ENCODE measurements at places on chromosomes 7 and 10. TPM values are rescaled to one million over a fixed set of nuclear protein-coding genes. Genes with fewer than 3 reads are reported as not detected.

SH2B2 gene
- 4.7 TPM for total RNA-seq

DDIT4 gene
- 637 TPM for total RNA-seq

RALA gene
- total RNA-seq = 27.1 TPM

WDR86 gene
- total RNA-seq = 0.17 TPM

- DNase-seq = no peak
Observed at GRCh38 chr10:26378861-26379294, 59.3 kb upstream of the APBB1IP start.

DNA sequence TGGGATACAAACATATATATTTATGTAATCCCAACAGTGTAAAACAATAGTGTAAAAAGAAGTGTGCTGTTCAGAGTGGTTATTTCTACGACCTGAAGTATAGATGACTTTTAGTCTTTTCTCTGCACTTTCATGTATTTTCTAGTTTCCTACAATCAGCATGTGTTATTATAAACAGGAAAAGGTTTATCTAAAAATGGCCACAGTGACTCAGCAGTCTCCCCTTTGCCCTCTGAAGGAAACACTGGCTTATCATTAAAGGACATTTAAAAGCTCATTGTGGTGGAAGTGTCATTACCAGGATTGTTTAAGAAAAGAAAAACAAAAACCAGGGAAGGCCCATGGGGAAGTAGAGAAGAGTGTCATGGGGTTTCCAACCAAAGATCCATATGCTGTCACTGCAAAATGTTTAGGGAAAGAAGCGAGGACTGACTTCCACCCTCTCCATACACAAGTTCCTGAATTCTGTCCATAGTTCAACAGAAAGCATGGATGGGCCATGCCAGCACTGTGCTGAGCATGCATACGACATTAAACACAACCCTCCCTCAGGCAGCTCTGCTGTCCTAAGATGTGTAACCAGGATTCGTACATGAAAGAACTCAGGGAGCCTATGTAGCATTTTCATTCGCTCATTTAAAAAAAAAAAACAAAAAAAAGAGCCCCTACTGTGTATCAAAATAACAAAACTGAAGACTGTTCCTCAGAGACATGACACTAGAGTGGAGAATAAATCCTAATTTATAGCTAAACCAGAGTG, 10.2 kb downstream of the CYREN start:
- no peak for DNase-seq
